ENCODE measurements at places on chromosomes 1 and 21.

GRCh38 chr1:199720496-199720895 lies 307.0 kb upstream of the NR5A2 start:
- DNase-seq, result no peak

DNA sequence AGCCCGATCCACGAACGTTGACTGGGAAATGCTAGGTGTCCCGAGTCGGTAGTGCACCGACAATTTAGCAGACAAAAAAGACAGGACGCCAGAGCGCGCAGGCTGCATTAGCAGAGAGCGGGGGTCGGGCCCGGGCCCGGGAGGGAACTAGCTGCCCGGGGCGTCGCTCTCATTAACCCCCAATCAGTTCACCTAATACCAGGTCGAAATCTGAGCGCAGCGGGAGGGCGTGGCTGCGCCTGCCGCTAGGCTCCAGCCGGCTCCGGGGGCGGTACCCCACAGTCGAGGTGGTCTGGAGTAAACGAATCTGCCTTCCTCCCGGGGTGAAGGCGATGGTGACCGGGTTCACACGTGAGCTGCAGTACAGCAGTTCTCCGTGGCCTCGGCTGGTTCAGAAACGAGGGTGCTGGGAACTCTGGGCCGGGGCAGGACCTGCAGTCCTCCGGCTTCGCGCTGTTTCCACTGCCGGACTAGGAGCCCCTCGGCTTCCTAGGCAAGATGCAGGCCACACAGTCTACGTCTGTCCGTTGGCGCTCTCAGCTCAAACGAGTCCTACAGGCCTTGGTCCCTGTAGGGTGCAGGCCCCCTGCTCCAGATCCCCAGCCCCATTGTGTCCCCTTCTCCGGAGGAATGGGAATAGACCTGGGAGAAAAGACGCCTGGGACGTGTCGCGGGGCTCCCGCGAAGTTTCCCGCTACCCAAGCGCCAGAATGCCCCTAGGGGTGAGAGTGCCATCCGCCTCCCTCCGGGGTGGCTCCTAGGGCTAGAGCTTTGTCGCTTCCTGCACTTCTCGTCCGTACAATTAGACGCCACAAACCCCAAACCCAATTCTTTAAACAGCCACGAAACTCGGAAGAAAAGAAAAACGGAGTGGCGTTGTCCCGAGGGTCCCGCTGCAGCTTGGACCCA lies 2.0 kb downstream of the GFI1 start:
- no peak for DNase-seq

DNA sequence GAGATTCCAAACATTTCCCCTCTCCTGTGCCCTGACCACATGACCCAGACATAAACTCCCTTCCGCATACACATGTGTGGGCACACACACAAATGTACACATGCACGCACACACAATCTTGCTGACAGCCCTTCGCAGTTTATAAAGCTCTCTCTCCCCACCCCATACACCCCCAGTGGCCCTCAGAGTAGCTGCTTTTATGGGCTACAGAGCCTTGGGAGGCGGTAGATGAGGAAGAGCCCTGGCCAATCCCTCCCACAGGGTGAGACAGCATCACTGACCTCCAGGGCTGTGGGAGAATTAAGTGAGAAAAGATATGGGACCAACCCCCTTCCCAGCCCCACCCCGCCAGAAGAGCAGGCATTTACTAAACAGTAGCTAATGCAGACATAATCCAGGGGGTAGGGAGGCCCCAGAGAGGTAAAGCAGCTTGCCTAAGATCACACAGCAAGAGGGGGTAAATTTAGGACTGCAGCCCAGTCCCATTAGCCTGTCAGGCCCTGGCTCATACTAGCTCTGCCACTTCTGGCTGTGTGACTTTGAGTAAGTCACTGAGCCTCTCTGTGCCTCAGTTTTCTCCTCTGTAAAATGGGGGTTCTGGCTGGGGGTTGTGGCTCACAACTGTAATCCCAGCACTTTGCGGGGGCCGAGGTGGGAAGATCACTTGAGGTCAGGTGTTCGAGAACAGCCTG lies 5.1 kb downstream of the SDC3 start:
- no peak for DNase-seq

GRCh38 chr1:7885513-7886404 lies 32.9 kb upstream of the UTS2 start:
- no peak for DNase-seq

DNA sequence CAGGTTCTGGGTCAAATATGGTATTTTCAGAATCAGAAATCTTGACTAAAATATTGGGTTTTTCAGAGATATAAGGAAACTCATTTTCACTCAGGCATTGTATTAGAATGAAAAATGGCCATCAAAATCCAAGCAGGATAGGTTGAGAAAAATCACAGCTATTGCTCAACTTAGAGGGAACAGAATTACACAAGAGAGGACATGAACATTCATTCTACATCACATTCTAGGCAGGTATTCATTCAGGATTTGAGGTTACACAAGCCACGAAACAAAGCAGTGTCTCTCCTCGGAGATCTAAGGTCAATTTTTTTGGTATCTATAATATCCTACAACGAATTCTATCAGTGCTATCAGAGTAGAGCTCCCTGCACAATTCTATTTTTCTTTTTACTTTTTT lies 163.6 kb upstream of the HP1BP3 start:
- no peak for DNase-seq

DNA sequence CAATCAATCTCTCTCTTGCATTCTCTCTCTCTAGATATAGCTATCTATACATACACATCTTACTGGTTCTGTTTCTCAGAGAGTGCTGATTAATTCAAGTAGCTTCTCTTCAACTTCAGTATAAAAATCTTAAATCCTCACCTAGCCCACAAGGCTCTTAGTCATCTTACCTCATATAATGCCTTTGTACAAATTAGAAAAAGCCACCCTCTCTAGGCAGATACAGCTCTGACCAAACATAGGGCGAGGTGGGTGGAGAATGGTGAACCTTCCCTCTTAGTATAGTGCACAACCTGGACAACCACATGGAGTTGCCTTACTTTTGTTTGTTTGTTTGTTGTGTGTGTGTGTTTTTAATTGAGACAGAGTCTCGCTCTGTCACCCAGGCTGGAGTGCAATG lies 5.1 kb upstream of the INAVA start:
- no peak for DNase-seq

- no peak for DNase-seq
Observed at GRCh38 chr21:44000360-44000759, 11.7 kb upstream of the TRAPPC10 start.
